ENCODE measurements at places on chromosomes 7 and 10. TPM values are rescaled to one million over a fixed set of nuclear protein-coding genes. Genes with fewer than 3 reads are reported as not detected.

GRCh38 chr10:115985786-115986185, 287.2 kb downstream of the GFRA1 start:
- DNase-seq, result no peak
- no peaks in the 10 kb centered on the region for H3K36me3 ChIP-seq
- H3K27ac ChIP-seq, result no peak overlapping the region
- H3K4me1 ChIP-seq, result no peaks in the 10 kb centered on the region
- H3K27me3 ChIP-seq, result no peaks in the 10 kb centered on the region

GRCh38 chr10:37379991-37380390, 254.6 kb downstream of the ANKRD30A start:
- no peaks in the 10 kb centered on the region for H3K36me3 ChIP-seq
- no peaks in the 10 kb centered on the region for H3K4me1 ChIP-seq
- no peaks in the 10 kb centered on the region for H3K27me3 ChIP-seq
- H3K4me3 ChIP-seq, result no peak overlapping the region
- DNase-seq, result no peak
- no peak overlapping the region for H3K27ac ChIP-seq

- no peaks in the 10 kb centered on the region for H3K4me1 ChIP-seq
- H3K27ac ChIP-seq, result no peak overlapping the region
- H3K27me3 ChIP-seq, result no peaks in the 10 kb centered on the region
- no peaks in the 10 kb centered on the region for H3K36me3 ChIP-seq
- DNase-seq, result no peak
These were observed 274.7 kb downstream of the NRG3 start for GRCh38 chr10:82149674-82150073.

GRCh38 chr10:55144001-55144400, 343.0 kb upstream of the PCDH15 start:
- no peaks in the 10 kb centered on the region for H3K36me3 ChIP-seq
- H3K4me3 ChIP-seq, result no peak overlapping the region
- H3K4me1 ChIP-seq, result no peaks in the 10 kb centered on the region
- no peak overlapping the region for H3K27ac ChIP-seq

GRCh38 chr10:11435581-11435981, 175.9 kb downstream of the USP6NL start:
- H3K27me3 ChIP-seq, result no peaks in the 10 kb centered on the region
- H3K4me1 ChIP-seq, result no peaks in the 10 kb centered on the region
- H3K4me3 ChIP-seq, result no peak overlapping the region
- H3K27ac ChIP-seq, result no peak overlapping the region
- DNase-seq, result no peak

GRCh38 chr10:94443549-94443948, 41.2 kb downstream of the TBC1D12 start:
- H3K27ac ChIP-seq, result no peak overlapping the region
- H3K4me1 ChIP-seq, result peaks cover 9% of the 10 kb centered on the region
- H3K27me3 ChIP-seq, result no peaks in the 10 kb centered on the region
- no peak for DNase-seq
- H3K36me3 ChIP-seq, result peaks cover 3% of the 10 kb centered on the region

DNA sequence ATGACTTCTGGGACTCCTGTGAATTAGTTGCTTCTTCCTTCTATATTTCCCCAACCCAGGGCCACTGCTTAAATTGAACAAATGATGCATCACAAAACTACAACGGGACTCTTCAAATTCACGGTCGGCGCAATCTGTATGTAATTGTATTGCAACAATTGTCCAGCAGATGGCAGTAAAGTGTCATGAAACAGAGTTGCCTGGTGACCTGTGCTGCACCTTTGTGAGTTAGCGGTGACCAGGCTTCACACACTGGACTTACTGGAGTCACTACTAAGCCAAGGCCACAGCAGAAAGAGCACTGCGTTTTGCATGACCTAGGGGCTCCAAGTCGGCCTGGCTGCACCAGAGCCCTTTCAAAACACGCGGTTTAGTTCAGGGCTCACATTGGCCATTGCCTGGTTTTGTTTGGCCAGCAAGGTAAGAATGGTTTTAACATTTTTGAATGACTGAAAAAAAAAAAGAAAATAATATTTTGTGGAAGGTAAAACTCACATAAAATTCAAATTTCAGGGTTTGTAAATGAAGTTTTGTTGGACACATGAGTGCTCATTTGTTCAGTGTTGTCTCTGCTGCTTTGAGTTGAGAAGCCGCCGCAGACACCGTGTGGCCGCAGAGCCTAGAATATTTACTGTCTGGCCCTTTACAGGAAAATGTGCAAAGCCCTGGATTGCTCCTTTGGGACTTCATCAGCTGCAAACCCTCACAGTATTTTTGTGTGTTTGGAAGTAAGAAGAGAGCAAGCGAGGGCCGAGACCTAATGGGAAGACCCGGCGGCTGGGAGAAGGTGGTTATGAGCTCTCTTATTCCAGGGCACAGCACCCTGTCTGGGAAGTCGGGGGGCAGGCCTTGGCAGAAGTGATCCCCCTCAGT, 23.2 kb upstream of the ZNF32 start:
- peaks cover 40% of the 10 kb centered on the region for H3K27me3 ChIP-seq
- no peak overlapping the region for H3K4me3 ChIP-seq
- peaks cover 3% of the 10 kb centered on the region for H3K4me1 ChIP-seq
- H3K27ac ChIP-seq, result no peak overlapping the region
- H3K36me3 ChIP-seq, result no peaks in the 10 kb centered on the region

DNA sequence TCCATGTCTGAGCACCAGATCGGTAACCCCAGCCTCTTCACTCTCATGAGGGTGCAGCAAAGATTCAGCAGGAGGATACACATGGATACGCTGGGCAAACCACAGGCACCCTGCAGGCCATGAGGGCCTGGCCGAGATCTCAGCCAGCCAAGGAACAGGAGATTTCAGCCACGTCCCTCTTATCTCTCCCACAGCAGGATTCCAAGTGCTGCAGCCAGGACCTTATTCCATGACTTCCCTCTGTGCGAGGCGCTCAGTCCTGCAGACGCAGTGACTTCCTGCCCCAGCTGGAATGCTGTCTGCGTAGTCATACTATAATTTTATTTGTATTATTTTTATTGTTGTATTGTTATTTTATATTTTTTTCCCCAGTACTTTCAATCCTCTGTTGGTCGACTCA, 66.8 kb downstream of the PTPRN2 start:
- no peaks in the 10 kb centered on the region for H3K36me3 ChIP-seq
- no peak overlapping the region for H3K27ac ChIP-seq
- H3K27me3 ChIP-seq, result no peaks in the 10 kb centered on the region
- H3K4me1 ChIP-seq, result no peaks in the 10 kb centered on the region
- no peak overlapping the region for H3K4me3 ChIP-seq

DNA sequence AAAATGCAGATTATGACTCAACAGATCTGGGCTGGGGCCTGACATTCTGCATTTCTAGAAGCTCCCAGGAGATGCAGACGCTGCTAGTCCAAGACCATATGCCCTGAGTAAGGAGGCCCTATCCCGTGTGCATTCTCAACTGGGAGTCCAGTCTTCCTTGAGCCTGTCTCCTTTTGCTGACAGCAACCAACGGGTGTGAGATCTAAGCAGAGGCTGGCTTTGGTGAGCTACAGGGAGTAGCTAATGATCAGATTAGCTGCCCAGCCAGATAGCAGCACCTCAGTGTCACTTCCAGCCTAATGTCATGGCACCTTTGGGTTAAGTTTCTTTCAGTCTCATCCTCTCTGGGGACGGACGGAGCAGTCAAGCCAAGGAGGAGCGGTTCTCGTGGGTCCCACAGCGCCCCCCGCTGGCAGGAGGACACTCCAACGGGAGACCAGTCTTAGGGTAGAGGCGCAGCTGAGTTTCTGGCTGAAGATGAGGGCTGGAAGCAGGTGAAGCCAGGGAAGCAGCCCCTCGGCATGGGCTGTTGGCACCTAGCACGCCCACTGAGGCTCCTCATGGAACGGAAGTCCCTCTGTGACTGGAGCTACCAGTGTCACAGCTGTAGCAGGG, 154.0 kb downstream of the CCDC3 start:
- H3K27ac ChIP-seq, result no peak overlapping the region
- peaks cover 2% of the 10 kb centered on the region for H3K27me3 ChIP-seq

GRCh38 chr7:71682181-71682580, 550.2 kb downstream of the GALNT17 start:
- H3K36me3 ChIP-seq, result no peaks in the 10 kb centered on the region
- no peaks in the 10 kb centered on the region for H3K4me1 ChIP-seq
- no peak overlapping the region for H3K27ac ChIP-seq
- no peak for DNase-seq
- no peak overlapping the region for H3K4me3 ChIP-seq
- no peaks in the 10 kb centered on the region for H3K27me3 ChIP-seq

NEURL1 gene
- polyA plus RNA-seq, result 34.9 TPM

FBXO24 gene
- 0.88 TPM for polyA plus RNA-seq
